ENCODE measurements at places on chromosomes 1 and 21.

DNA sequence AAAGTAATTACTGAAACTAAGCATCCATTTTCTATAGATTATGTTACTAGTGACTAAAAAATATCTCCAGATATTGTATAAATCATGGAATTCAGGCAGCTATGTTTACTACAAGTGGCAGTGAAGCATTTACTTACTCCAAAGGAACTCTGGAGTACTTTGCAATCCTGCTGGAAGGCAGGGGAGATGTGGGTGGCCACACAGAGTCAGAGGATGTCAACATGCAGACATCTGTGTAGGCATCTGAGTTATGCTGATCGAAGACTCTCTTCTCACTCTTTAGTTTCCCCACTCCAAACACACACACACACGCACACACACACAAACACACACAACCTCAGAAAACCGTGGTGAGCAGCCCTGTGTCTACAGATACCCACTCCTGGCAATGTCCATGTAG lies 112.9 kb downstream of the ST6GALNAC3 start:
- no peak for DNase-seq

DNA sequence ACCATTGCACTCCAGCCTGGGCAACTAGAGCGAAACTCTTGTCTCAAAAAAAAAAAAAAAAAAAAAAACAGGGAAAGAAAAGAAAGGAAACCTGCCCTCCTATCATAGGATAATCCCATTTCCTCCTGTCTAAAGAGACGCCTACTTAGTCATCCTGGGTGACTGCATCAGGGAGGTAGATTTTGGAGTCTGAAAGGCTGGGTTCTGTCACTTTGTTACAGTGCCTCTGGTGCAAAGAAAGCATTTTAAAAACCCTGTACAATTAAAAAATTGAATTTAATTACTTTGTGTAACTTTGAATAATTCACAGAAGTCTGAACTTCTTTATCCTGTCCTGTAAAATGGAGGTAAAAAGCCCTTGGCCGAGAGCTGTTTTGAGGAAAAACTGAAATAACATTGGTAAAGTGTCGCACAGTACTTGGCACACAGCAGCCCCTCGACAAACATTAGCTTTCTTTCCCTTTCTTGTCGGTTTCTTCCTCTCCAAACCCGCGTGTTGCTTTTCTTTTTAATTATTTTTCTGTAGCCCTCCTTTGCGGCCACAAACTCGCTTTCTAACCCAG lies 657 bp upstream of the HDAC1 start:
- DNase-seq, result no peak

- peak; percentile 29 for DNase-seq
Observed at GRCh38 chr1:228074954-228075730, 7.4 kb upstream of the ARF1 start.

DNA sequence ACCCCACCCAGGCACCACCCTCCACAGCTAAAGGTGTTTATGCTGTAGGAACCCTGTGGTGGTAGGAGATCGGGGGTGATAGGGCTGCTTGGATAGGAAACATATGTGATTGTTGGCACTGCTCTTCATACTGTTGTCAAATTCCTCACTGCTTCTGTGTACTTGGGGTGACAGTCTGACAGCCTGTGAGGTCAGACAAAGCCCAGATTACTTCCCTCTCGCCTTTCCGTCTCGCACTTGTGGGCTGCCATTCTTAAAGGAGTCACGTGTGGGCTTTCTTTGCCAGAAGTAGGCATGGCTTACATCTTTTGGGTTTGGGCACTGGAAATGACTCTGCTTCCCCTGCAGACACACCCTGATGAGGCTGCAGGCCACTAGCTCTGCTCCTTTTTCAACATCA lies 363.8 kb downstream of the DISC1 start:
- peak; percentile 63 for DNase-seq

DNA sequence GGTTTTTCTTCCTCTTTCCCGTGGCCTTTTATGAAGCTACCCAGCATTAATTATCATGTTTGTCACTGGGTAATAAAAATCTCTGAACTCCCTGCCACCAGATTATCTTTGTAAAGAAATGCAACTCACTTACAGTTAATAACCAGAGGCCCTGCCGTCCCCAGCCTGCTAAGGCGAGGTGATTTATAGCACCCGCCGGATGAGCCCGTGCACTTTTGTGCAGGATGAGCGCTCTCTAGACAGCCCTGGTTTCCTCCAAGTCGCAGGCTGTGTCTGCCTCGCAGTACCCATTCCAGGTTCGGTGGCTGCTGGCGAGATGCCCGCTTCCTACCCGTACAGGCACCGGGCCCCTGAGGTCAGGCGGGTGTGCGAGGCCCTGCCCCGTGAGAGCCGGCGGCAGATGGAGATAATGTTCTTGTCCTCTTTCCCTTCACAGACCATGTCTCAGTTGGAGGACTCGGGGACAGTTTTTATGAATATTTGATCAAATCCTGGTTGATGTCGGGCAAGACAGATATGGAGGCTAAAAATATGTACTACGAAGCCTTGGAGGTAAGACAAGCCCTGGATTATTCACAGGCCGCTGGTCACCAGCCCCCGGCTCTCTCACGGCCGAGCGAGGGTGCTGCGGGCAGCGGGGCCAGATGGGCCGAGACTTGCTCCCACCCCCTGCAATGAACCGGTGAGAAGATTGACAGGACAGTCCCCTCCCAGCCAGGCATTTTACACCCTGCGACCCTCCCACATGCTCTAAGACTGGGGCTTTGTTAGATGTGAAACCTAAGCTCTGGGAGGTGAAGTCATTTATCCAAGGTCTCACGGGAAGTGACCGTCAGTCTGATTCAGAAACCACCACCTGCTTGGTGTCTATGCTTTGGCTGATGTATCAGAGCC lies 28.5 kb upstream of the SELENON start:
- peak; percentile 54 for DNase-seq

- no peak for DNase-seq
Observed at GRCh38 chr21:45551316-45551715, 9.1 kb upstream of the SLC19A1 start.

GRCh38 chr1:220367833-220368232 lies 95.6 kb upstream of the RAB3GAP2 start:
- DNase-seq, result no peak

Measured in left cardiac atrium (tissue), 4 donors.